Cerebellar cortex (tissue), 1 donor: ENCODE measurements at places on chromosomes 4 and X.
A peak's percentile ranks its signal among the peaks of the same experiment; 100 is the strongest.

GRCh38 chr4:170336238-170336775 lies 246.6 kb upstream of the AADAT start:
- no peak for DNase-seq

GRCh38 chr4:177595386-177595785 lies 153.1 kb upstream of the AGA start:
- no peak for DNase-seq

DNA sequence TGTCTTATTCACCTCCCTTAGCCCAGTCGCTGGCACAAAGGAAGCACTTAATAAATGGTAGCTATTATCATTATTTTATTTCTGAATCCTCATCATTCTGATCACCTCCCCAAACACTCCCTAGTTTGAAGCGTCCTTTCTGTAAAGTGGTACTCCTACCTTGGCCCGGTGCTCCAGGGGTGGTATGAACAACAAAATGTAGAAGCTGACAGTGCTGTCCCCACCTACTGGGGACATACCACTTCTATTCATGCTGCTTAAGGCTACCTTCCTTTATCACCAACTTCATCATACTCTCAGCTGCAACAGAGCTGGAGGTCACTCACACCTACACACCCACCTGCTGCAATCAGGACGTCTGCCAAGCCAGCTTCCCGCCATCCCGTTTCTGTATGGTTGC lies 40.8 kb upstream of the APLN start:
- no peak for DNase-seq

GRCh38 chr4:6991249-6991648 lies 51.9 kb upstream of the TADA2B start:
- DNase-seq: no peak

- DNase-seq: peak; percentile 54
These were observed 441.7 kb upstream of the RASGEF1B start for GRCh38 chr4:81913427-81913879.

GRCh38 chr4:80259012-80259411 lies 7.5 kb upstream of the FGF5 start:
- no peak for DNase-seq

DNA sequence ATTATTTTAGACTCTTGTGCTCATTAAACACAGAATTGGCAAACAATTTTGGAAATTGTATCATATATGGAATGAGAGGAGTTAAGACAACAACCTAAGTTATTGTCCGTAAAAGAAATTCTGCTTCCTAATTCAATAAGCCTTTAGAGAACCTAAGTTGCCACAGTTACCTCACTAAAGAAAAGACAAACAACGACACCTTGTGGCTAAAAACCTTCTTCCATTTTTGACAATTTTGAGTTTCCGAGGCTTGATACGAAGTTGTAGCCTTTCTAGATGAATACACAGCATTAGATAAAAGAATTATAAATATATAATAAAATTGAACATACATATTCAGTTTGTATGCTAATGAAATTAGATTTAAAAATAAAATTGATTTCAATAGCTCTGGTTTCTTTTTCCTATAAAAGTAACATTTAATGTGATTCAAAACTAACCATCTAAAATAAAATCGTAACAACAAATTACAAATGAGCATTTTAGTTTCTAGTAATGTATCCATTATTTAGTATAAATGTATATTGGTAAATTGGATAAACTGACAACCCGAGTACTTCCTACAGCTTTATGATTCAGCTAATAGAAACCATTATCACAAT lies 275.1 kb downstream of the GPM6A start:
- DNase-seq: peak; percentile 57

- peak; percentile 28 for DNase-seq
These were observed 22.7 kb downstream of the MAP9 start for GRCh38 chr4:155353923-155354540.

DNA sequence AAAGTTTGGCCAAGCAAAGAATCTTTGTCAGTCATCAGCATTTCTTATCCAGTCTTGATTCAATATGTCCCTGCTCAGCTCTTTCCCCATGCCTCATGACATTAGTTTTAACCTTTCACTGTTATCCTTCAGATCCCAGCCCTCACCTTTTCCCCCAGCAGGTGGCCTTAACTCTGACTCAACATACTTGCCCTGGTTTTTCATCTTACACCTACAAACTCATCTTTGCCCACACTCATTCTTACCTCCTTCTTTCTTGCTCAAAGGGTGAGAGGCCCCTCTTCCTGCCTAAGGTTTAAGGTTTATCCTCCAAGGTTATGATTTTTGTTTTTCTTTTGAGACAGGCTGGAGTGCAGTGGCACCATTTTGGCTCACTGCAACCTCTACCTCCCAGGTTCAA lies 10.6 kb upstream of the ANXA5 start:
- DNase-seq: no peak
